ENCODE measurements at places on chromosomes 3 and 15. TPM values are rescaled to one million over a fixed set of nuclear protein-coding genes. Genes with fewer than 3 reads are reported as not detected.

- DNase-seq = no peak
Measured at GRCh38 chr3:144496141-144496835, 524.7 kb downstream of the DIPK2A start.

CAMK2N2 gene
- total RNA-seq = 0.25 TPM

CNTN3 gene
- not detected for total RNA-seq

DNA sequence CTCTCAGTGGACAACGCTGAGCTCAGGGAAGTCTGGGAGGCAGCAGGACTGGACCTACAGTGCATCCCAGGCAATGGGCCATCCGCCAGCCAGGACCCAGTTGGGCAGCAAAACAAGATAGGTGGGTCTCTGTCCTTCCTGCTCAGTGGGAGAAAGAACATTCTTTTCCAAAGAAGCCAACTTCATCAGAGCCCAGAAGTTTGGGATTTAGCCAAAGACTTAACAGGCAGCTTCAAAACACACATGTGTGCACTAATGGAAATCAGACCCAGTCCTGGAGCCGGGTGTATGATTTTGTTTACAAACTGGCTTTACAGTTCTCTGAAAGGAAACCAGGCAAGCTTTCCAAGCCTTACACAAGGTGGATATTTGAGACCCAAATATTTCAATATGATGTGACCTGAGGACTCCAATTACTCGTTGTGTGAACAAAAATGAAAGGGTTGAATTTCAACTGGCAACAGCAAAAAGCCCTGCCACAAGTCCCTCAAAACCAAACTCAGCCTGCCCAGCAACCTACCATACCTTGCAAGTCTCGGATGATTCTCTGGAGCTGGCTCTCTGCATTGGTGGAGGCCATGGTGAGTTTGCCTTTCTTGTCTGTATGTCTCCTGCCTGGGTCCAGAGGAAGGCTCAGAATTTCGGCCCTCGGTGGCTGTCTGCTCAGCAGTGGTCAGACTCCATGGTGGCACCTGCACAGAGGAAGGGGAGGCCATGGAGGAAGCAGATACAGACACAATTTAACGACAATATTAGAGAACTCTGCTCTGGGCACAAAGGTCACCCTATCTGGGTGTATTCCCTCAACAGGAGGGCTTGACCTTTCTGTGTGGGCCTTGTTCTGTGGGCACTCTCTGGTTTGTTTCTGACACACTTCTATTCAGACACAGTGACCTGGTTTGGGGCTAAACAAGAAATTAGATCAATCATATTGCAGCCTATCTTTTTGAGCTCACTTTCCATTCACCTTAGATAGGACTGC is 11.0 kb downstream of the FYCO1 start:
- DNase-seq = no peak

- DNase-seq = no peak
Measured at GRCh38 chr3:27385504-27385903, 16.3 kb upstream of the NEK10 start.

- DNase-seq = peak; percentile 34
Measured at GRCh38 chr3:171614318-171614921, 154.2 kb upstream of the TNIK start.
